ENCODE measurements at places on chromosomes 1 and 21.
A peak's percentile ranks its signal among the peaks of the same experiment; 100 is the strongest.

GRCh38 chr1:162847839-162848453, 13.0 kb downstream of the CCDC190 start:
- DNase-seq, result peak; percentile 75

GRCh38 chr1:78003070-78003746, 1.5 kb upstream of the DNAJB4 start:
- DNase-seq, result no peak

DNA sequence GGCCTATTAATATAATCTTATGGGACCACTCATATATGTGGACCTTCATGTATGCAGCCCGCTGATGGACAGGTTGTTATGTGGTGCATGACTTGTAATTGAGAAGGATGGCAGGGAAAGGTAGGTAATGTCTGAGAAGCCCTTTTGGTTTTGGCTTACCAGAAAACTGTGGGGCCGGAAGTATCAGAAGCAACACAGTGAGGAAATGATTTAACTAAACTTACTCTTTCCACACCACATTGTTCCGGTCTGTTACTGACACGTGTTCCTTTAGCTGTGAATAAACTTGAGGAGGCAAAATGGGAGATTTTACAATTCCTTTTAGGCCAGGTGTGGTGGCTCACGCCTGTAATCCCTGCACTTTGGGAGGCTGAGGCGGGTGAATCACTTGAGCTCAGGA, 32.4 kb downstream of the KIF1B start:
- no peak for DNase-seq

DNA sequence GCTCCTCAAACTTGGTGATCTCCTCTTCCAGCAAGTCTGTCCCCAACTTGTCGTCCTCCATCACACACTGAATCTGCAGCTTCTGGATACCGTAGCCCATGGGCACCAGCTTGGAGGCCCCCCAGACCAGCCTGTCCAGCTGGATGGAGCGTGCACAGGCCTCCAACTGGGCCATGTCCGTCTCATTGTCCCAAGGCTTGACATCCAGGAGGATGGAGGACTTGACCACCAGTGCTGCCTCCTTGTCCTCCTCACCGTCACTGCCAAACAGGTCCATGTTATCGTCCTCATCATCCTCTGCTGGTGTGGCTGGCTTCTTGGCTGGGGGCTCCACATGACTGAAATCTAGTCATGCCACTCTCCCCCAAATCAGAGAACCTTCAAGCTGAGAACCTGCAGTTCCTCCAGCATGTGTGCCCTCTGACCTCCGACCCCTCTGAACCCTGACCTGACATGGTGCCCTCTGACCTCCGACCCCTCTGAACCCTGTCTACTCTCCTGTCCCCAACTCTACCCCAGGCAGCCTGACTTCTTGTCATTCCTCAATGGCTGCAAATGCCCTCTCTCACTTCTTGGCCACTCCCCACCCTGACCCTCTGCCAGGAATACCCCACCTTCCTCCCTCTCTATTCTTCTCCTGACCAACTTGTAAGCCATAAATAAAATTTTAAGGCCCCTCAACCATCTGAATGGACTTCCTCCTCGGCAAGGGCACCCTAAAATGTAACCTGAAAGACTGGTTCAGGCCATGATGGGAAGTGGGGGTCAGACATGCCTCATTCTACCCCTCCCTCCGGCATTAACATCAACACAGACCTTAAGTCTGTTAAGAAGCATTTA, 275.7 kb upstream of the C1orf174 start:
- DNase-seq, result no peak

- DNase-seq, result no peak
Observed at GRCh38 chr1:29784276-29785136, 548.2 kb downstream of the PTPRU start.

DNA sequence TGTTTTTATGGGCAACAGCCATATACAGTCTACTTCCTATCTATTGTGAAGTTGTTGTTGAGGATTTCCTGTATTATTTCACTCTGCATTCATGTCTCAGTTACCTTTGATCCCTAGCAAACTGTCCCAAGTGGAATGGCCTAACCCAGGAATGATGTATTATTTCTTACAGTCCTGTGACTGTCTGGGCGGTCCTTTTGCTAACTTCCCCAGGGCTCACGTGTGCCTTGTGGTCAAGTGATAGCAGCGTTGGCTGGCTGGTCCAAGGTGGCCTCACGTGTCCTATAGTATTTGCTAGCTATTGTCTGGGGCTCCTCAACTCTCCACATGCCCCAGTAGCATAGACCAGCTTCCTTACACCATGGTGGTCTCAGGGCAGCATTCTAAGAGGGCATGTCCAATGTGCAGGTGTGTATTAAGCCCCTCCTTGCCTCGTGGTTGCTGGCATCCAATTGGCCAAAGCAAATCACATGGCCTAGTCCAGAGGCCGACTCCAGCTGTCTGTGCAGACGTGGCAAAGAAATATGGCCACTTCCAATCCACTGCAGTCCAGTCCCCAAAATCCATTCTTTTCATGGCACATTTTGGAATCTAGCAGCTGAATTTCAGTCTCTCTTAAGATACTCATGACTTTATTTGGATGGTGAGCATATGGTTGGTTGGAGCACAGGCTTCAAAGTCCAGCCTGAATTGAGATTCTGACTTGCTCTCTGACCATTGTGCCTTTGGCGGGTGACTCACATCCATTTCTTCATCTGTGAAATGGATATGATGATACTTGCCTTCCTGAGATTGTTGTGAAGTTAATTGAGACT, 94.1 kb downstream of the GALNT2 start:
- DNase-seq, result no peak

DNA sequence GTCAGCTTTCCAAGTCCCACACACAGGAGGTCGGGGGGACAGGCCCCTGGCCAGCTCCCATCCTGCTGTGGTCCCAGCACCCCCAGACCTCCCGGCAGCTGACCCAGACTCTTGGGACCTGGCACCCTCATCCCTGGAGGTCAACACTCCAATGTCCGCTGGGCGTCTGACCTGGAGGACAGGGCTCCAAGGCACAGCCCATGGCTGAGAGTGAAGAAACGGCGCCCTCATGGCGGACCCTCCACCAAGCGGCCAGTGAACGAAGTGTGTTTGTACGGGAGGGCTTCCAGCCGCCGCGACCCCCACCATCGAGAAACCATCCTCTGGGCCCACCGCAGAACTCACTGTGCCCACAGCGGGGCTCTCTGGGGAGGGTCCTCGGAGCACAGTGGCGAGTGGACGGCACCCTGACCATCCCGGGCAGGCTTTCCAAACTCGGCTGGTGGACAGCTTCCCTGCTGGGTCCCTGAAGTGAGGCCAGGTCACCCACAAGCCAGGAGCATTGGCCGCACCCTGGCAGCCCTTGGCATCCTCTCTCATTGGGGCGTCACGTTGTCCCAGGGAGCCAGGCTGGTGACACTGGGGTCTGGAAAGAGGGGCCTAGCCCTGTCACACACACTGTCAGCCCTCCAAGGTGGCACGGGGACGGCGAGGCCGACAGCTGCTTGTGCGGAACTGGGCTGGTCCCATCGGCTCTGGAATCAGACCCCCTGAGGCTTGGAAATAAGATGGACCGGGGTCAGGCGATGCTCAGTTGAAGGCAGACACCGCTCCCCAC, 47.8 kb upstream of the COL6A2 start:
- no peak for DNase-seq

GRCh38 chr1:112325504-112325903, 70.5 kb upstream of the CTTNBP2NL start:
- no peak for DNase-seq

- no peak for DNase-seq
Observed at GRCh38 chr1:56525489-56526041, 53.8 kb downstream of the PLPP3 start.

DNA sequence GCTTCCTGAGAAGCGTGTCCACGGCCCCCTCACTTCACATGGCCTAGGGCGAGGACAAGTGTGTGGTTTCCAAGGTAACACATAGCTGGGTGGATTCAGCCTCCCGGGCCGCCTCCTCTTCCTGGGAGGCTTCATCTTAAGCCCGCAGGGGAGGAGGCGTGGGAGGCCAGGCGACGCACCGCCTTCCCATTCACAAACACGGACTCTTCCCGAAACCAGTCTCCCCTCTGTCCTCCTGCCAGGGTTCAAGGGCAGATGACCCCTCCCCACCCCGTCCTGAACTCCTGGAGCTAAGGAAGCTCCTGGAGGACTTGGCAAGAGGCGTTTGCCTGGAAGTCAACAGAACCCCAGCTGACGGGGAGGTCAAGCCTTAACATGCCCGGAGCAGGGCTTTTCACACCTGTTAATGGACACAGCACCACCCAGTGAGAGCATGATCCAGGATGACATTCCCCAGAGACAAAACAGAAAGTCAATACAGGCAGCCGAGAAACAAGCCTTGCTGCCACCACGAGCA, 56.7 kb downstream of the KCNN3 start:
- DNase-seq, result no peak

DNA sequence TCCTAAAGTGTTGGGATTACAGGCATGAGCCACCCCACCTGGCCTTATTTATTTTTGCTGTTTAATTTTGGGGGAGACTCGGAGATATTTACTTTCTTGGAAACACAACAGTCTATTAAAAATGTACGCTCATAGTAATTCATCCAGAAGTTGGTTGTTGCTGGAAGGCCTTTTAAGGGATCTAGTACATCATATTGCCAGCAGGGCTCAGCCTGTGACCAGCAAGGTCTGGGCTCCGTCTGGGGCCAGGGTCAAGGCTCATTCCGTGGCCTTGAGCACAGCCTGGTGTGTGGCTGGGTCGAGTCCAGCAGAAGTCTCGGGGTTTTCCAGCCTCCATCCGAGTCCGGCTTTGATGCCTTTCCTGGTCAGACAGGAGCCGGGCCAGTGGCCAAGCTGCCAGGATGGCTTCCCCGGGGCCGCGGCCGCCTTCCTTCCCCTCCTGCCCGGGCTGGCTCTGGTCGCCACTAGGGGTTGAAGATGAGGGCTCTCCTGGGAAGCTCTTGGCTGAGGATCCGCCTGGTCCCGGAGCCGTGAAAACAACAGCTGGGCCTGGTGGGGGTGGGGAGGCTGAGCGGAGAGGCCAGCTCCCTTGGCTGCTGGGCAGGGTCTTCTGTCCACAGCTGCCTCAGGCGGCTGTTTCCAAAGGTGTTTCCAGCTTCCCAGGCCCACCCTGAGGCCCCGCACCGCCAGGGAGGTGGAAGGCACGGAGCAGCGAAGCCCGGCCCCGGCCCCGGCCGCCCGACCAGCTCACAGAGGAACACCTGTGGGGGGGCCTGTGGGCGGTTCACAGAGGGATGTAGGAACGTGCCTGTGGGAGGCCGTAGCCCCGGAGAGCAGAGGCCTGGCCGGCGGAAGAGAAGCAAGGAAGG, 5.1 kb upstream of the VWA1 start:
- no peak for DNase-seq

- DNase-seq, result no peak
Observed at GRCh38 chr1:9319789-9320519, 27.3 kb downstream of the SPSB1 start.

DNA sequence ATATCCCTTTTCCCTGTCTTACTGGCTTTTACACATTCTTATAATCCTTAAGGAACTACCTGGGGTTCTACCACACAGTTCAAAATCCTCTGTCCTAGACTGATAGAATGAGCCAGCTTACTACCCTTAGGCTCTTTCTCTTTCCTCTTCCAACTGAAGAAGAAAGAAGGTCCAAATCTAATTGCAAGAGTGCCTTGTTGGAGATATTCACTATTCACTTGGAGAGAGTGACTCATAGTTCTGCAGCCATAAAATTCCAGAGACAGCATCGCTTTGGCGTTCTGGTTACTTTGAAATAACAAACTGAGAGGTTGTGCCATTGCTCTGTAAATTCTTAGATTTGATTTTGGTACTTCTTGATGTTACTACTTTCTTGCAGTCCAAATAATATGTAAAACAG, 4.2 kb downstream of the CADM3 start:
- DNase-seq, result no peak

DNA sequence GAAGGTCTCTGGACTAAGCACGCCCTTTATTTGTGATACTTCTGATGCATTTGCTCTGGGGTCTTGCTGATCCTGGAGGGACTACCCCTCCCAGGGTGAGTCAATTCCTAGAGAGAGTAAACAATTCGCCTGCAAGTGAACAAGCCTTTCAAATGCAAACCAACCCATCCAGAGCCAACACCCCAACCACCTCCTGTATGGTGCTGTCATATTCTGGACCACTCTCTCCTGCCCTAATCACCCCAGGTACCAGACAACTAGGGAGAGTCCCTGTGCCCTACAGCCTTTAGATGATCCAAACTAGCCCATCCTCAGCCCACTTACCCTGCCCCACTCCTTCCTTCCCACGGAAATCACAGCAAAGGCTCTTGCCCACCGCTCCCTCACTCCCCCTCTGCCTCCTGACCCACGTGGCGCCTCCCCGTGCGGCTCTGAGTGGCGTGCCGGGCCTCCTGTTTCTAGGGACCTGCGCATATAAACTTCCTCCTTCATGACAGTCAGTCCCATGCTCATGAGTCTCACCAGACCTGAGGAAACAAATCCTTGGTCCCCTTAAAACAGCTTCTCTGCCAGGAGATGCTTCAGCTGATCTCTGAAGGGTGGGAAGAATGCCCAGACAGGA, 37.2 kb downstream of the ACTA1 start:
- no peak for DNase-seq

- DNase-seq, result no peak
Observed at GRCh38 chr1:215894617-215895016, 327.5 kb downstream of the KCTD3 start.

DNA sequence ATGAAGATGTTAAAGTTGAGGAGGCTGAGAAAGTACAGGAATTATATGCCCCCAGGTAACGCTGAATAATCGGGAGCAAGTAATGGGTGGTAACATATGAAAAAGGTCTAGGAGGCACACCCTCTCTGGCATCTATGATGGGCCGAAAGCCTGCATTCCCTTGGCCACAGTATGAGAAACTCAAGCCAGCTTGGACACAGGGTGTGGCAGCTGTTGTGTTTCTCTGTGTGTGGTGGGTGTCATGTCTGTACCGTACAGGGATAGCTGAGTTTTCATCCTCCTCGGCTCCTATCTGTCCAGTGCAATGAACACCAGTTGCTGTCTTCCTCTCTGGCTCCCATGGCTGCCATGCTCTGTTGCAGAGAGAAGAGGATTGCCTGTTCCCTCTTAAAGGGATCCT, 32.9 kb downstream of the NBPF3 start:
- no peak for DNase-seq

- DNase-seq, result no peak
Observed at GRCh38 chr21:42108554-42109340, 37.6 kb downstream of the UMODL1 start.

- DNase-seq, result no peak
Observed at GRCh38 chr1:93603106-93603505, 78.5 kb downstream of the BCAR3 start.

GRCh38 chr1:1914971-1915692, at the start of gene CALML6:
Gene CALML6 (plus strand): TSS chr1:1915260. CDS start chr1:1915281, 21 bp downstream.
- DNase-seq, result no peak

DNA sequence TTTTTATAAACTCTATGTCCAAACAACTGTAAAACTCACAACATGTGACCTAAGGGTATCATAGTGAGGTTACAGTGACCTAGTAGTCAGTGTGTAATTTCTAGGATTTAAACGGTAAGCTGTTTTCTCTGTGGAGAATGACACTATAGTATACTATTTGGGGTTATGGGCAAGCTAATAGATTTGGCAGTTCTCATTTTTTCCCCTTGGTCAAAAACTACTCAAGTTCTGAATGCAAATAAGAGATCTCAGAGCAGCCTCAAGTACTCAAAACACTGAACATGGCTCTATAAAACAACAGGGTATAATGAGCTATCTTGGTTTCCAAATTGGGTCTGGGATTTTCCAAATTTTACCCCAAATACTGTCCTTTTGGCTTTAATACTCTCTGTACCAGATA, 88.5 kb upstream of the HMCN1 start:
- DNase-seq, result no peak

All from activated CD4-positive, CD25-positive, alpha-beta regulatory T cell (primary cell).